Esophagus mucosa (tissue), 1 donor: ENCODE measurements at places on chromosomes 3 and 15.

- ATAC-seq = no peak
These were observed 432.1 kb upstream of the CFAP20DC start for GRCh38 chr3:59481776-59482400.

DNA sequence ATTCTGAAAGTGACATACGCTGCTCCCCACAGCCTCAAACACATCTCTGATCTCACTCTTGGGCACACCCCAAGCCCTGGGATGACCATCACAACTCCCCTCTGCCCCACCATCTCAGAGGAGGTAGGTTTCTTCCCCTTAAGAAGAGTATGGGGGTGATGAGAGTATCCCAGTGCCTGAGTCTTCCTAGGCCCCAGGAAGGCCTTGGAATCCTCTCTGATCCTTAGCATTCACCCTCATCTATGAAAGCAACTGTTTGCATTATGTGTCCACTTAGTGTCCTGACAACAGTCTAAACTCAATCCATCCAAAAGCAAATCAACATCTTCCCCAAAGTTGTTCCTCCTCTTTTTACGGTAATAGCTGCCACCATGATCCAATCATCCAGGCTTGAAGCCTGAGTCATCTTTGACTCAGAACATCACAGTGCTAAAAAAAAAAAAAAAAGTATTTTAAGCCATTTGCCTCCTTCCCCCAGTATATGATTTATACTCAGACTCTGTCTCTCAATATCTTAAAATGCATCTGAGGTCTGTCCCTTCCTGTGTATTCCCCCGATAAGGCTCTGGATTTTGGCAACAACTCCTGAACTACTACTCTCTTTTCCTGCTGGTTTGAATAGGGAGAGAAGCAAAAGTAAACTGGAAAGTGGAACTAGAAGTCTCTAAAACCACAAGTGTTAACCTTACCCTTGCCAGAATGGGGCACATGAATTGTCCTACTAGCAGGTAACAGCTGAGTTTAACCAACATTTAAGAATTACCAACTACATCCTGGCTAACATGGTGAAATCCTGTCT, 22.5 kb downstream of the POPDC2 start:
- ATAC-seq = peak; percentile 58

GRCh38 chr3:60657972-60658371, 593.3 kb downstream of the FHIT start:
- no peak for ATAC-seq

GRCh38 chr3:116770815-116771450, 61.4 kb downstream of the TUSC7 start:
- ATAC-seq = peak; percentile 67

GRCh38 chr15:91865950-91866349, 12.4 kb downstream of the SLCO3A1 start:
- no peak for ATAC-seq
